ENCODE measurements at places on chromosomes 4 and X.
A peak's percentile ranks its signal among the peaks of the same experiment; 100 is the strongest.

- no peak for DNase-seq
Observed at GRCh38 chrX:51779306-51779705, 36.1 kb downstream of the GSPT2 start.

DNA sequence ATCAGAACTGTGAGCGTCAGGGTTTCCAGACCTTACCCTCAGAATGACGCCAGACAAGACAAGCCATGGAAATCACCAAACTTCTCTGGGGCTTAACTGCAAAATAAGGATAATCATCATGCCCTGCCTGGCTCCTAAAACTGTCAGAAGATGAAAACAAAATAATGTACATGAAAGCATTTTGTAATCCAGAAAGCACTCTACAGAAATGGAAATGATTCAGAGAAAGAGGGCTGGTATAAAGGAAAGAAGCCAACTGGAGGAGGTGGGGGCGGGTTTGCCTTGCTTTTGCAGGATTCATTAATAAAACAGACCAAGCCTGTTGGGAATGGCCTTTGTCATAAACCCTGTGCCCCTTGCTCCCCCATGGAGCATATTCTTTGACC is 47.3 kb downstream of the SEPSECS start:
- no peak for DNase-seq

DNA sequence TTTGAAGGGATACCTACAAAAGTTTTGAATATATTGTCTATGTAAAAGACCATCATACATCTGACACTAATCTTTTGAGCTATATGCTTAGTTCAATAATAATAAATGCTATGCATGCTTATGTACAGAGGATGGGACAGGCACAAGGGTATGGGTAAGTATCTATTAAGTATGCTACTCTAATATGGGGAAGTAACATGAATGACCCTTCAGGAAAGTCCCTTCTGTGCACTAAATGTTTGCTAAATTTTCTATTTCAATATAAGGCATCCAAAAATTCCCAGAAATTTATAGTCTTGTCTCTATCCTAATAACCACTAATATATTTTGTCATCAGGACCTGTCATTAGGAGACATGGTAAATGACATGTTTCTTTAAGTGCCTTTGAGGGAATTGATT is 19.0 kb downstream of the ATP8A1 start:
- no peak for DNase-seq

- peak; percentile 5 for DNase-seq
Observed at GRCh38 chrX:111095974-111096895, at the start of gene PAK3. Gene PAK3, plus strand, starts transcription at chrX:111096191. Its CDS starts 26,913 bp downstream, at chrX:111123104.

DNA sequence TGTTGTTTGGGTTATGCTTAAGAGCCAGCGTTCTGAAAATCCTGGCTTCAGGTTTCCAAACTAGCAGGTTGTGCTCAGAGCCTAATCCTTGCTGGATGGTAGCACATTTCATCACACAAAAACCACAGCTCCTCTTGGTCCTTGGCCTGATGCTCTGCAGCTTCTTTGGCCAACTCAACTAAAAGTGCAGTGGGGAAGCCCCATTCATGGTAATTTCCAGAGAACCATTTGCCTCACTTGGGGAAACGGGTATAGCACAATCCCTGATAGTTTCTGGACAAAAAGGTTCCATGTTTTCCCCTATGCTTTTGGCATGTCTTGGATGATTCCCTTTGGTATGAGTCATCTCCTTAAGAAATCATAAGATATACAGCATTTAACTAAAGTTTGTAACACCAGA is 78.7 kb downstream of the SYNPO2 start:
- DNase-seq: no peak

- DNase-seq: no peak
Observed at GRCh38 chrX:7147413-7147977, at the start of gene STS. Gene STS, plus strand, starts transcription at chrX:7147712. Its CDS starts 105,488 bp downstream, at chrX:7253200.

GRCh38 chr4:161554372-161554990 is 609.3 kb downstream of the FSTL5 start:
- DNase-seq: no peak

GRCh38 chrX:115966920-115967319 is 203.6 kb upstream of the AGTR2 start:
- DNase-seq: no peak

GRCh38 chr4:62627671-62628070 is 1427.5 kb downstream of the ADGRL3 start:
- DNase-seq: no peak

- no peak for DNase-seq
Observed at GRCh38 chr4:125527681-125528080, 212.9 kb downstream of the FAT4 start.

- no peak for DNase-seq
Observed at GRCh38 chr4:126209147-126209546, 894.4 kb downstream of the FAT4 start.

DNA sequence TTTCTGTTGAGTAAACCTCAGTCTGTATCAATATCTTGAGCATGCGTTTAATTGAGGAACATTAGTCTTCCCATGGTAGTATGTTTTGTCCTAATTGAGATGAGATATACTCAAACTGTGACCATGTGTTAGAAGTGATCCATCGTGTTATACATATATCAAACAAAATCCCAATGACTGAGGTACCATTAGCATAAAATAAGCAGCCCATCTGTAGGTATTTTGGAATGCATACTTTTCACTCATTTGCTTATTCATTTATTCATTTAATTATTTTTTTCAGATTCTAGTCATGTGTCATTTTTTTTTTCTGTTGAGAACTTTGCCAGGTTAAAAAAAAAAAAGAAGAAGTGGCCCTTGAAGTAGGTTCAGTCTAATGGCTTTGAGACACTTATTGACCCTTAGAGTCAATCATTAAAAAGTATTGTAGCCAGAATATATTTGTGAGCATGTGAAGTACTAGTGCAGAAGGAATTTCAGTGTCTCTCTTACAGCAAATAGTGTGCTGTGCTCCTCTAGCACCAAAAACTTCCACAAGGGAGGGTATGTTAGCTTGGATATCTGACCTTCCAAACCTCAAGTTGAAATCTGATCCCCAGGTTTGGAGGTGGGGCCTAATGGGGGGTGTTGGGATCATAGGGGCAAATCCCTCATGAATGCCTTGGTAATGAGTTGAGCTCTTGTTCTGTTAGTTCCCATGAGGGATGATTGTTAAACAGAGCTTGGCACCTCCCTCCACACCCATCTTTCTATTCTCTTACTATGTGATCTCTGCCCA is 130.8 kb upstream of the NPY2R start:
- no peak for DNase-seq

- no peak for DNase-seq
Observed at GRCh38 chr4:173538148-173538908, 8.3 kb upstream of the HAND2 start.

DNA sequence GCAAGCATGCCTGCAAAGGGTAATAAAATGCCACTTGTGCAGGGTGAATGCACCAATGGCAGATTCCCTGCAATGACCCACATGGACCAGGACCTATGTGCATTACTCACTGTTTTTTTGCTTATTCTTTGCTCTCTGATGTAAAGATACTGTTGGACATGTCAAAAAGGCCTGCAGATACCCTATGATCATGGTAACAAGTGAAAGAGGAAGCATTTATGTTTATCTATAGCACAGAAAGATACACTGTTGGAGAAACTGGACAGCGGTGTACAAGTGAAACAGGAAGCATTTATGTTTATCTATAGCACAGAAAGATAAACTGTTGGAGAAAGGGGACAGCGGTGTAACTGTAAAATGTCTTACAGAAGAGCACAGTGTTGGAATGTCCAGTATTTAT is 127.5 kb downstream of the PAPSS1 start:
- DNase-seq: no peak
